Ascending aorta (tissue), 2 donors: ENCODE measurements at places on chromosomes 6 and 20. TPM values are rescaled to one million over a fixed set of nuclear protein-coding genes. Genes with fewer than 3 reads are reported as not detected.
A peak's percentile ranks its signal among the peaks of the same experiment; 100 is the strongest.

The DYNLT2 gene
- total RNA-seq, result 0.21 TPM

The TRDN gene
- total RNA-seq, result not detected

The PNLDC1 gene
- total RNA-seq, result not detected

The COL9A1 gene
- total RNA-seq, result 0.21 TPM

The C2 gene
- 18.6 TPM for total RNA-seq

The CST9 gene
- total RNA-seq, result not detected

The ZC2HC1B gene
- not detected for total RNA-seq

The ZBTB22 gene
- 35.5 TPM for total RNA-seq

The C20orf202 gene
- not detected for total RNA-seq

The GNMT gene
- not detected for total RNA-seq

The SYCP2 gene
- total RNA-seq, result 60.9 TPM

DNA sequence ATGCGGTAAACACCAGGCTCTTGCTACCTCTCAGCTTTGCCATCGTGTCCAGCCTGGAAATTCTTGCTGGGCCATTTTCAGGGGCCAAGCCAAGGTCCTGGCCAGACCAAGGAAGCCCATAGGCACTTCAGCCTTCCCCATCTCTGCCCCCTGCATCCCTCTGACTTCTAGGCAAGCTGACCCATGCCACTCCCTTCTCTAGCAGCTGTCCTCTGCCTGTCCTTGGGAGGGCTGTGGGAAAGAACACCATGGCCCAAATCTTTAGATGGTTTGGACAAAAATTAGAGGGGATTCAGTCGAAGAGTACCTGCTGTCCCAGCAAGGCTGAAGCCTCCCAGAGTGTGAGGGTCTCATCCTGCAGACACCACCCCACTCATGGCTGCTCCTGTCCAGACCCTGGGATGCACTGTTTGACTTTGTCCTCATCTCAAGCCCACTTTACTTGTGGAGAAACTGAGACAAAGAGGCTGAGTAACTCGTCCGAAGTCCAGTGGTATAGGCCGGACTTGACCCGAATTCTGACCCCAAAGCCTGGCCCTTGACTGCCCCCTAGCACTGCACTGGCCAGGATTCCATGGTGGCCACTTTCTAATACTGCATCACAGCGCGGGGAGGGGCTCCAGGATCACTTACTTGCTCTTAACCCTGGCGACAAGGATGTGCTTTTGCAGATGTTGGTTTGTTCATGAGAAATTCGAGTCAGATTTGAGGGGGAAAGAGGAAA, 22.4 kb upstream of the STX16 start:
- H3K4me1 ChIP-seq, result peaks cover 3% of the 10 kb centered on the region
- no peak overlapping the region for H3K27ac ChIP-seq
- no peak overlapping the region for H3K4me3 ChIP-seq
- no peak for DNase-seq
- no peaks in the 10 kb centered on the region for H3K27me3 ChIP-seq

DNA sequence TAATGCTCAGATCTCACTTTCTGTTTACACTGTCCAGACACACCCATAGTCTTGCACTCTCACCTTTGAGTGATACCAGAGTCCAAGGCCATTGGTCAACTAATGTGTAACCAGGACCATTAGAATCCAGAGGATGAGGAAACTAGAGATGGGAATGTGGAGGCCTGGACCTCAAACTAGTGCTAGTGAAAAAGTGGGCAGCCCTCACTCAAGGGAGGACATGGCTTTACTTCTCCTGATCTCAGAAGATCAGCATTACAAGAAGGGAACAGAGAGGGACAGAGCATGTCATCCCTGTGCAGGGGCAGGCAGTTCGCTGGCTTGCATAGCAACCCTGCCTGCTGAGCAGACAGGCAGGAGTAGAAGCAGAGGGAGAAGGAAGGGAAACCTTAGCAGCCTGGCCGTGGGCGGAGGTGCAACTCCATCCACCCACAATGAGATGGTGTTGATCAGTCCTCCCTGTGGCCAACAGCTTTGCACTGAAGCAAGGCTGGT, 22.6 kb upstream of the XRN2 start:
- no peaks in the 10 kb centered on the region for H3K36me3 ChIP-seq
- no peak overlapping the region for H3K4me3 ChIP-seq
- H3K27ac ChIP-seq, result no peak overlapping the region
- no peaks in the 10 kb centered on the region for H3K4me1 ChIP-seq
- no peak for DNase-seq
- H3K27me3 ChIP-seq, result no peaks in the 10 kb centered on the region

- DNase-seq, result no peak
- no peaks in the 10 kb centered on the region for H3K4me1 ChIP-seq
- no peak overlapping the region for H3K27ac ChIP-seq
- H3K4me3 ChIP-seq, result no peak overlapping the region
- no peaks in the 10 kb centered on the region for H3K36me3 ChIP-seq
- H3K27me3 ChIP-seq, result no peaks in the 10 kb centered on the region
Measured at GRCh38 chr6:62345446-62345845, 59.4 kb upstream of the KHDRBS2 start.

GRCh38 chr6:71289039-71289801, 609 bp downstream of the OGFRL1 start:
- H3K4me1 ChIP-seq, result peaks cover 13% of the 10 kb centered on the region
- H3K27ac ChIP-seq, result peak overlapping the region; percentile 95
- no peaks in the 10 kb centered on the region for H3K36me3 ChIP-seq
- peak overlapping the region; percentile 99 for H3K4me3 ChIP-seq
- no peaks in the 10 kb centered on the region for H3K27me3 ChIP-seq
- DNase-seq, result no peak

DNA sequence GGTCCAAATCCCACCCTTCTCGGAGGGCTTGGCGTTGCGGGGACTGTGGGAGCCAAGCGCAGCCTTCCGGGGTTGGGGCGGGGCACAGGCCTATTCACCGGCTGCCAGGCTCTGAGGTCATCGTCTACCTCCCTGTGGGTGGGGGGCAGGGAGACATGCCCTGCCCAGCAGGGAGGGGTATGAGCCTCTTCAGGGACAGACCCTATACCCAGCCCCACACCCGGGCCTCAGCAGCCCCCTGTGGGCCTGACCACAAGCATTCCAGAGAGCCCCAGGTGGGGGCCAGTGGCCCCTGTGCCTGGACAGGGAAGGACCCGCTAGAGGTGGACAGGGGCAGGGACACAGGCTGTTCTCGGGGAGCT, 11.6 kb downstream of the LAMA5 start:
- peak overlapping the region; percentile 49 for H3K4me3 ChIP-seq
- peaks cover 19% of the 10 kb centered on the region for H3K36me3 ChIP-seq
- H3K27ac ChIP-seq, result peak overlapping the region; percentile 98
- peaks cover 79% of the 10 kb centered on the region for H3K4me1 ChIP-seq
- peak; percentile 88 for DNase-seq

DNA sequence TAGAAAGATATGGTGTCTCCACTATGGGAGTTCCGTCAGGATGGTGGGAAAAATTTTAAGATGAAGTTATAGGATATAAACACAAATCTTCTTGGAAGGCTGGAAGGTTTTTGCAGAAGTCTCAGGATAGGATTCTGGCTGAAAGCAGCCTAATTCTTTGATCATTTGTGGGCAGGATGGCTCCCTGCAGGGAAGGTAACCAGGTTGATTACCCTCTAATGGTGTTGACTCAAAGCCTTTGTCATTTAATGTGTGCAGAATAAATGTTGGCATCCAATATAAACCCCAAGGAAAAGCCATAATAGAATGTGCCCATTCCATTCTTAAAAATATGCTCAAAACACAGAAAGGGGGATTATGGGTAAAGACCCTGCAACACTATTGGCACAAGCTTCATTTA, 204.3 kb downstream of the EPM2A start:
- no peaks in the 10 kb centered on the region for H3K27me3 ChIP-seq
- no peaks in the 10 kb centered on the region for H3K4me1 ChIP-seq
- DNase-seq, result no peak
- H3K36me3 ChIP-seq, result no peaks in the 10 kb centered on the region
- no peak overlapping the region for H3K4me3 ChIP-seq
- H3K27ac ChIP-seq, result no peak overlapping the region

DNA sequence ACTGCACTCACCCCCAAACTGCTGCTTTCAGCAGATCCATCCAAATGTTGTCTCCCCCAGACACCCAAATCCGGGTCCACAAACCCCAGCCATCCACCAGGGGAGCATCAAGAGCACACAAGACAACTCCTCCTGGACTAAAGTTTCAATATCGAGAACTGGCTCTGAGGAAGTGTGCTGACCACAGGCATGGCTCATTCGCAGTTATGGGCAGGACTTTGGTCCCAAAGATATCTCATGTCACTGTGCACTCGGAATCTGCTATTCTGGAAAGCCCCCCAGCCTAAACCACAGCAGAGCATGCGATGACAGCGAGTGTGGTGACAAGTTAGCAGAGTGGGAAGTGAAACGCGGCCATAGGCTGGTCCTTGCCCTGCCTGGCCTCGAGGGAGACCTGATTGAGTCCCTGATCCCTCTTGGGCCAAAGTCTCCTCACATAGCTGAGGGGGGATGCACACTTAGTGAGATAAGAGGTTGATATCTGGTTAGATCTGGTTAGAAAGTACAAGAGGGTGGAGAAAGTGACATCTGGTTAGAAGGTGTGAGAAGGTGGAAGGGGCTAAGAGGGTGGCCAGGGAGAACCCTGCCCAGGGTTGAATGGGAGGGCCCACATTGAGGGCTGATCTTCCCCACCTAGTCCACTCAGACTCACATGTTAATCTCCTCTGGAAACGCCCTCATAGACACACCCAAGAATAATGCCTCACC, 149.7 kb downstream of the MRPL14 start:
- no peaks in the 10 kb centered on the region for H3K27me3 ChIP-seq
- H3K27ac ChIP-seq, result no peak overlapping the region
- H3K4me1 ChIP-seq, result peaks cover 5% of the 10 kb centered on the region
- DNase-seq, result peak; percentile 56
- no peak overlapping the region for H3K4me3 ChIP-seq

GRCh38 chr6:32060966-32061655, 22.9 kb downstream of the CYP21A2 start:
- DNase-seq, result no peak
- H3K4me1 ChIP-seq, result no peaks in the 10 kb centered on the region
- H3K36me3 ChIP-seq, result peaks cover 61% of the 10 kb centered on the region

DNA sequence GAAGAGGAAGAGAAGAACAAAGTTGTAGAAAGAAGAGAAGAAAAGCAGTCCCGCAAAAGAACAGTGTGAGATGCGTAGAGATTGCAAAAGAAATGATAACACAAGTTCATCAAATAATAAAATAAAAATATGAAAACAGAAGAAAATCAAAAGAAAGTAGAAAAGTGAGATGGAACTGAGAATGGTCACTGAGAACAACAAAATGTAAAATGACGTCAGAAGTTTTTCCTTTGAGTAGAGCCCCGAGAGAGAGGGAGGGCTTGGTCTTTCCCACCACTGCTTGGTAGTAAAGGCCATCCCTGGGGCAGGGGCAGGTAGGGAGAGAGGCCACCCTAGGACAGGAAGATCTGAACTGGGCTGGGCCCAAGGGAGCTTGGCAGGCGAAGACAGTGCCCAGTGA, 533.7 kb downstream of the QKI start:
- no peaks in the 10 kb centered on the region for H3K36me3 ChIP-seq
- no peak for DNase-seq
- H3K4me3 ChIP-seq, result no peak overlapping the region
- no peaks in the 10 kb centered on the region for H3K4me1 ChIP-seq
- no peak overlapping the region for H3K27ac ChIP-seq
- no peaks in the 10 kb centered on the region for H3K27me3 ChIP-seq

DNA sequence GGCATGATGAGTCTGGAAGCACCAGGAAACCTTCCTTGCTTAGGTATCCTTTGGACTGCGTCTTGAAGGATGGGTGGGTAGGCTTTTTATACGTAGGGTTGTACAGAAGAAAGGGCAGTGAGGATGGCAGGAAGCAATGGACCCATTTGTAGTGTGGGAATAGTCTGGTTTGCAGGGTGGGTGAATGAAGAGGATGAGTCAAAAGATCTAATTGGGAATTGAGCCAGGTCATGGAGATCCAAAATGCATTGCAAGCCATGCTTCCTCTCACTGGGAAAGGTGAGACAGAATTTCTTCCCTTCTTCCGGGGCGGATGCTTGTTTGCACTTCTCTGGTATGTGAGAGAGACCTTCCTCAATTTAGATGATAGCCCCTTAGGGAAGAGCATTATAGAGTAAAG, 10.1 kb upstream of the BTBD3 start:
- DNase-seq, result no peak
- H3K27ac ChIP-seq, result no peak overlapping the region
- no peaks in the 10 kb centered on the region for H3K36me3 ChIP-seq

GRCh38 chr6:102841060-102841459, 1447.6 kb downstream of the GRIK2 start:
- no peaks in the 10 kb centered on the region for H3K27me3 ChIP-seq
- H3K36me3 ChIP-seq, result no peaks in the 10 kb centered on the region
- no peak overlapping the region for H3K4me3 ChIP-seq
- H3K4me1 ChIP-seq, result no peaks in the 10 kb centered on the region
- H3K27ac ChIP-seq, result no peak overlapping the region

DNA sequence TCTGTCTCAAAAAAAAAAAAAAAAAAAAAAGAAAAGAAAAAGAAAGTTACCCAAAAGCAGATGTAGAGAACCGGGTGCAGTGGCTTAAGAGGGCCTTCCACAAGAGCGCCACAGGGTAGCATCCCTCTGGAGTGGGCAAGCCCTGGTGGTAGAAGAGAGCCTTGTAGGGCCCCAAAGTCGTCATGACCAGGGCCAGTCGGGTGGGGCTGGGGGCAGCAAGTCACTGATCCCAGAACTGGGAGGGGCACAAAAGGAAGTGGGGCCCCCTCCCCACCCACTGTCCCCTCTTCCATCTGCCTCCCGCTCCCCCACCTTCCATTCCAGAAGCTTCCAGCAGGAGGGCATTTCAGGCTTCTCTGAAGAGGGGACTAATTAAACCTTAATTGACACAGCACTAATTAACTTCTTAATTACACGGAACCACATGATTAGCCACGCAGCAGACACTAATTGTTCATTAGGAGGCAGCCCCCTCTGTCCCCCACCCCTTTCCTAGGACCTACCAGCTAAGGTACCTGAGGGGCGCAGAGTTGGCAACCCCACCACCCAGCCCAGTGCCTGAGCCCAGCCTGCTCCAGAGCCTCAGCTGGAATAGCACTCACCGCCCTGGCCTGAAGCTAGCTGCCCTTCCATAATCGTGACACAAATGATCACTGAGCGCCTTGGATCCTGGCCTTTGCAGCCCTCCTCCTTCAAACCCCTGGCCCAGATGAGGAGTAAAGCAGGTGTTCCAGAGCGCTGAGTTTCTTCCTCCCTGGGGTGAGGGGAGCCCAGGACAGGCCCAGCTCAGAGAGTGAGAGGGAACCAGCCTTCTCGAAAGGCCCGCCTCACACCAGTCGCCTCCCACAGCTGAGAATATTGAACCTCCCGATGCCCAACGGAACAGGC, 34.8 kb downstream of the MDFI start:
- no peak for DNase-seq
- H3K4me1 ChIP-seq, result no peaks in the 10 kb centered on the region
- H3K27me3 ChIP-seq, result no peaks in the 10 kb centered on the region
- no peak overlapping the region for H3K4me3 ChIP-seq

DNA sequence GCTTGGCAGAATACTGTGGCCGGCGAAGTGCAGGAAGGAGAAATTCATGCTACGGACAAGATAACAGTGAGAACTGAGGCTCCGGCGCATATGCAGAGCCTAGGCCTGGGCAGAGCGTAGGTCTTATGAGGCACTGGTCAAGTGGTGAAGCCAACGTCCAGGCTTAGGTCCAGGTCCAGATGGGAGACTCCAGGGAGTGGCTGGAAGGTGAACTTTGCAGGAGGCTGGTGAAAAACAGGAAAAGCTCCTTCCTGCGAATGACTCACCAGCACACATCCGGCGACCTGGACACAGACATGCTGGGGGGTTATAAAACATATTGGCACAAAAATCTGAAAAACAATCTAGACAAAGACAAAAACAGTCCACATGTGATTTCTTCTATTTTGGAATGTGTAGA, 15.4 kb downstream of the C6orf141 start:
- H3K36me3 ChIP-seq, result no peaks in the 10 kb centered on the region
- no peaks in the 10 kb centered on the region for H3K27me3 ChIP-seq
- H3K4me1 ChIP-seq, result no peaks in the 10 kb centered on the region
- no peak overlapping the region for H3K4me3 ChIP-seq
- no peak for DNase-seq
